ENCODE measurements at places on chromosomes 6 and 20.

DNA sequence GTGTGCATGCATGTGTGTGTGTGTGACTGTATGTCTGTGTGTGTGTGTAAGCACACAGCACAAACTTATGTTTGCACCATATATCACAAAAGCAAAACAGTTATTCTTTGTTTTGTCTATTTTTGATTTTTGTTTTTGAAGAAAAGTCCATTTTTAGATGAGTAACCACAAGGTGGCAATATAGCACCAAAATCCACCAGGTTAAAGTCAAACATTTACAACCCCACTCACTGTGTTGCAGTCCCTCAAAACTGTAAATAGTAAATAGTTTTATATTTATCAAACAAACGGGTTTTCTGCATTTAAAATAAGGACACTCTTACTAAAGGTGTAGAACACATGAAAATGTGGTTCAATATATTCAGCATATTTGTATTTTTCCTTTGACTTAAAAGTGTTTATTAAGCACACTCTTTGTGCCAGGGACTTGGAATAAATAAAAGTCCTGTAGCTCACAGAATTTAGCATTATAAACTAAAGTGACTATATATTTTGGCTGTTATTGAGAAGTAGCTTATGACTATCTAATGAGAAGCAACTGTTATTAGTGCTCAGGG lies 118.5 kb downstream of the GFRAL start:
- no peak for DNase-seq

- no peak for DNase-seq
These were observed 45.9 kb downstream of the ELOVL5 start for GRCh38 chr6:53302678-53303360.

GRCh38 chr20:50130356-50130723 lies 17.4 kb upstream of the UBE2V1 start:
- no peak for DNase-seq

GRCh38 chr6:79042799-79043126 lies 35.3 kb downstream of the PHIP start:
- DNase-seq: no peak

GRCh38 chr6:741410-742339 lies 48.7 kb upstream of the EXOC2 start:
- no peak for DNase-seq

- DNase-seq: no peak
These were observed 66.7 kb upstream of the TOP1 start for GRCh38 chr20:40961686-40962640.

- DNase-seq: no peak
These were observed 136.5 kb downstream of the DOK5 start for GRCh38 chr20:54611708-54612412.

GRCh38 chr20:21202259-21202658 lies 76.4 kb downstream of the KIZ start:
- DNase-seq: no peak

- no peak for DNase-seq
These were observed 91.3 kb downstream of the AKAP7 start for GRCh38 chr6:131226459-131227157.

DNA sequence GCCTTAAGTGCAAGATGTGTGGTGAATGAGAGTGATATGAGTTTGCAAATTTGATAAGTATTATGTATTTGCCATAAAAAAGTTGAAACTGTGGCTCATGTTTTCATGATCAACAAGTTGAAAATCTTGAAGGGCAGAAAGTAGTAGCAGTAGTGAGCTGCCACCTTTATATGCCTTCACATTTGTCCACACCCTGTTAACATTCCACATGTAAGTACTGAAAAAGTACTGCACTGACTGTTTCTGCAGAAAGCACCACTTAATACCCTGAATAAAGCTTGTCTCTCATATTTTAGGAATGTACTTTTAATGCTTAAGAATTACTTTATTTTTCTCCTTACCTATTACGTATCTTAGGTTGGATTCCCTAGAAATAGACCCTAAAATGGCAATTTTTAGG lies 45.9 kb downstream of the FLRT3 start:
- no peak for DNase-seq

DNA sequence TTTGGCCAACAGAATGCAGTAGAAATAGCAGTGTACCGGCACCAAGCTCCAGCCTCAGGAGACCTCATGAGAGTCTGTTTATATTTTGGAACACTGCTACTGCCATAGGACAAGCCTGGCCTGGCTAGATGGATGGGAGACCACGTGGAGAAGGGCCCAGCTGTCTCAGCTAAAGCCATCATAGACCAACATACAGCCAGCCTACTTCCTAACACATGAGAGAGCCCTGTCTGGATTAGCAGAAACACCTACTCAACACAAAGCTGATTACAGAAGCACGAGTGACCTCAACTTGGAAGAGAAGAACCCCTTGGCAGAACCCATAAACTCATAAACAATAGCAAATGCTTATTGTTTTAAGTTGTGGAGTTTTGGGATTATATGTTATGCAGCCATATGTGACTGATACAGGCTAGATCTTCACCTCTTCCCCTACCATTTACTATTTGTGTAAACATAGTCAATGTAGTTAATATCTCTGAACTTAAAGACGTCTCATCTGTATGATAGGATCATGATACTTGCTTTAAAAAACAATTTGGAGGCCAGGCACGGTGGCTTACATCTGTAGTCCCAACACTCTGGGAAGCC lies 199.4 kb upstream of the ZNF217 start:
- no peak for DNase-seq

DNA sequence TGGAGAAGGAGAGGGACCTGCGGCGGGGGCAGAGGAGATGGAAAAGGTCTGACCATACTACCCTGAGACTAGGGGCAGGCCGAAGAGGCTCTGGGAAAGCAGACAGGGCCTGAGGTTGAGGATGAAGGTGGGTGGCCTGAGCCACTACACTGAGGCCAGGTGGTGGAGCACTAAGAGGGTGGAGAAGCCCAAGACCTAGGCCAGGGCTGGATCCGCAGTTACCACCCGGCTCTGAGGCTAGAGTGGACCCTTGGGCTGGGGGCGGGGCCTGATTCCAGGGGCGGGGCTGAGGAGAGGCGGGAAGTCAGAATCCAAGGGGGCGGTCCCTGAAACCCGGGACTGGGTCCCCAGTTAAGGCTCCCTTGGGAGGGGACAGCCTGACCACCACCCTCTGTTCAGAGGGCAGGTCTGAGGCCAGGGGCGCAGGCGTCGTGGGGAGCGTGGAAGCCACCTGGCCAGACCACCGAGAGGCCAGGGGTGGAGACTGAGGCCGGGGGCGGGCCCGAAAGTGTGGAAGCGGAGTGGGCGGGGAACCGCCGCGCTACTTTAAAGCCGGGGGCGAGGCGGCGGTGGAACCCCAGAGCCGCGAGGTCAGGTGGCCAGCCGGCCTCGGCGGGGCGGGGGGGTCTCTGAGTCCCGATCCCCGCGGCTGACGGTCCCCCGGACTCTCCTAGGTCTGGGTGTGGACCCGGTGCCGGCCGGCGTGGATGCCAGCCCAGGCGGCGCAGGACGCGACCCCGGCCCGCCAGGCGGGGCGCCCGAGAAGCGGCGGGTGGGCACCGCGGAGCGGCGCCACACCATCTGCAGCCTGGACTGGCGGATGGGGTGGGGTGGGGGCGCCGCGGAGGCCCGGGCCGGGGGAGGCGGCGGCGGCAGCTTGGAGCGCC lies 8.3 kb downstream of the CCM2L start:
- peak; percentile 24 for DNase-seq

DNA sequence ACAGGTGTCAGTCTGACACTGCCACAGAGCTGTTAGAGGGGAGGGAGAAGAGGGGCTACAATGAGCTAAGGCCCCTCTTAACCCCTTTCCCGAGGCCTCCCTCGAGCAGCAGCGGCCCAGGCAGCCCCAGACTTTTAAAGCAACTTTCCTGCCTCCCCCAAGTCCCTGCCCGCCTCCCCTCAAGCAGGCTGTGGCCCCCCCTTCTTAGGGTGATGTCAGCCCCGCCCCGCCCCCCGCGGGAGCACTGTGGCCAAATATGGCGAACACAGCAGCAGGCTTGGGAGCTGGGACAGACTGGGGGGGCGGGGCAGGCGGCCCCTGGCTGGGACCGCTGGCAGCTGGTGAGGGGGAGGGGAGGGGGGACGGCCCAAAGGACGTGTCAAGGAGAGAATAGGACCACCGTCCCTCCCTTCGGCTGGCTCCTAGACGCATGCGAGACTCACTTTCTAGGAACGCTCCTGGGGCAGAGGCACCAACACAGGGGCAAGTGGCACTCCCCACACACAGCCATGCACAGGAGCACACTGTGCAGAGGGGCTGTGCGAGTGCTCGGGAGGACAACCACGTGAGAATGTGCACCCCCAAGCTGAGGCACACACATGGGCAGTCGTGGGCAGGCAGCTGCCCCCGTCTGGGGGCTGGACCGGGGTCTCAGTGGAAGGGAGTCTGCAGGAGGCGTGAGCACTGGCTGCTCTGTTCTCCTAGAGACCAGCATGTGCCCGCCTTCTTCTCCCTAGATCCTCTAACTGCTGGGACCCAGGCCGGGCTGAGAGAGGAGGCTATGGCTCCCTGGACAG lies 6.7 kb downstream of the TEAD3 start:
- no peak for DNase-seq

GRCh38 chr20:8287340-8287739 lies 155.3 kb downstream of the PLCB1 start:
- DNase-seq: no peak
